ENCODE measurements at places on chromosomes 16 and 17.

- no peak for DNase-seq
These were observed 91.6 kb downstream of the CCT6B start for GRCh38 chr17:34869641-34870040.

- peak; percentile 57 for DNase-seq
These were observed 1.4 kb upstream of the TOB1 start for GRCh38 chr17:50867363-50868139.

GRCh38 chr17:77783991-77784820, 174.3 kb upstream of the TNRC6C start:
- peak; percentile 32 for DNase-seq

DNA sequence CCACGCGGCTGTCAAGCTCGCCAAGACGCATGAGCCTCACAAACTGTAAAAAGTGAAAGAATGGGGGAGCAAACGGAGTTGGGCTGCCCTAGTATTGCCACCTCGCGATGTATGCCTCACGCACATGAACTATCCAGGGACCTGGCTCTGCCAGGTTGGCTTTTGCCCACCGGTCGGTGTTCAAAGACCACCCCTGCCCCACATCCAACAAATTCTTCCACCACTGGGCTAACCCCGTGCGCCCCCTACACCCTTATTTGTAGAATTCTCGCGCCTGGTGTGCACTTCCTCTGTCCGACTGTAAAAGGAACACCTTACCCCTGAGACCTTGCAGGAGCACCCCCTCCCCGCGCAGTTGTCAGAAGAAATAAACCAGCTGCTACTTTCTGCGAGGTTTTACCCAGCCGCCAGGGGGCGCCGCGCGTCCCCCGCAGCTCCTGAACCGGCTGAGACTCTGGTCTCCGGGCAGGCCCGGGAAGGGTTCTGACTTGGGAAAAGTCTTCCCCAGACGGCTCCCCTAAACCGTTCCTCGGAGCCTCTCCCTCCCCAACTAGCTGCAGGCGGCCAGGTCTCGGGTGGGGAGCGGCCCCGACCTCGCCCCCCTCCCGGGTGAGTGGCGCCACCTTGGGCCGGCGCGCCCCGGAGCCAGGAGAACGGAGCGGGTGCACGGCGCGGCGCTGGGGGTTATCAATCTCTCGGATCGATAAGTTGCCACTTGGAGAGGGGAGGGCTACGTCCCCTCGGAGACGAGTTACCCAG, 1.7 kb upstream of the ZNF423 start:
- no peak for DNase-seq

GRCh38 chr17:20234276-20234675, 225.1 kb downstream of the SPECC1 start:
- DNase-seq: peak; percentile 42

DNA sequence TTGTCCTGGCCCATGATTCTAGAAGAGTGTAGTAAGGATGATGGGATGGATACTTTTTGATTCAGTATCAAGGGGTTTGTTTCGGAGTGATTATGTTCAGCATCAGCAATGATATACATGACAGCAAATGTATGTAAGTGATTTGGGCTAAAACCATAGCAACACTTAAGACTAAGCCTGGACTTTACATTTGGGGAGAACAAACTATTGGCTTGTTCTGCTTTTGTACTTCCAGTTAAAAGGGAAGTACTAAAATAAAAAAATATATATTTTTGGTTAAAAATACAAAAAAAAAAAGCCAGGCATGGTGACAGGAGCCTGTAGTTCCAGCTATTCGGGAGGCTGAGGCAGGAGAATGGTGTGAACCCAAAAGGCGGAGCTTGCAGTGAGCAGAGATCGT, 20.5 kb upstream of the DHX8 start:
- DNase-seq: no peak

GRCh38 chr17:62661337-62661736, 33.9 kb downstream of the MRC2 start:
- DNase-seq: no peak

- no peak for DNase-seq
These were observed 29.8 kb downstream of the PRSS54 start for GRCh38 chr16:58264961-58265479.

- DNase-seq: no peak
These were observed 111.4 kb downstream of the PRKCA start for GRCh38 chr17:66413559-66414520.

DNA sequence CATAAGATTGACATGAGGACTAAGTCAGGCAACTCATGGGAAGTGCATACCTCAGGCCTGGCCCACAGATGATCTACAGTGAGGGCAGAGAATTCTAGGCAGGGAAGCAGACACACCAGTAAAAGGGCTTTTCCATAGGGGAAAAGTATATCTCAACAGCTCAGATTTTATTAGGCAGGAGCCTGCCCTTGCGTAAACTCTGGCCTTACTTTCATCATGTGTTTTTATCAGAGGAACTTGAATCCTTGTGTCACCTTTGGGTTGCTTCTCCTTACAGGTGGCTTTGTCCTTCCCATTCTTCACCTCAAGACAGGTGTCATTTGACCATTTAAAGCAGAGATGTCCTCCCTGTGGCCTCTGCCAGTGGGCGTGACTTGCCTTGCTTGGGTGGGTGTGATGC, 138.1 kb downstream of the MSI2 start:
- DNase-seq: no peak

DNA sequence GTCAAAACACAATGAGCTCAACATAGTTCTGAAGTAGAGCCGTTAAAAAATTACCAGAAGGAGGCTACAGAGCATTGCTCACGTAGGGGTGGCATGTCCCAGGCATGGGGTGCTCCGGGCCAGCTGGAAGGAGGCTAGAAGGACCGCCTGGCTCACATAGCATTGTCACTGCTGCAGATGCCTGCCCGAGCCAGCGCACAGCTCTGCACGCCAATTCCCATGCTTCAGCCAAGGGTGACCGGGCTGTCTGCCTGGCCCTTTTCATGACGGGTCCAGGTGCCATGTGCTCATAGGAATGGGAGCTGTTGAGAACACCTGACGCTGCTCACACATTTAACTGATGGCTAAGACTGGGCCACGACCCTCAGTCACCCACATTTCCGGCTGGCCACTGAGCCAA, 228.9 kb upstream of the FOXF1 start:
- no peak for DNase-seq

DNA sequence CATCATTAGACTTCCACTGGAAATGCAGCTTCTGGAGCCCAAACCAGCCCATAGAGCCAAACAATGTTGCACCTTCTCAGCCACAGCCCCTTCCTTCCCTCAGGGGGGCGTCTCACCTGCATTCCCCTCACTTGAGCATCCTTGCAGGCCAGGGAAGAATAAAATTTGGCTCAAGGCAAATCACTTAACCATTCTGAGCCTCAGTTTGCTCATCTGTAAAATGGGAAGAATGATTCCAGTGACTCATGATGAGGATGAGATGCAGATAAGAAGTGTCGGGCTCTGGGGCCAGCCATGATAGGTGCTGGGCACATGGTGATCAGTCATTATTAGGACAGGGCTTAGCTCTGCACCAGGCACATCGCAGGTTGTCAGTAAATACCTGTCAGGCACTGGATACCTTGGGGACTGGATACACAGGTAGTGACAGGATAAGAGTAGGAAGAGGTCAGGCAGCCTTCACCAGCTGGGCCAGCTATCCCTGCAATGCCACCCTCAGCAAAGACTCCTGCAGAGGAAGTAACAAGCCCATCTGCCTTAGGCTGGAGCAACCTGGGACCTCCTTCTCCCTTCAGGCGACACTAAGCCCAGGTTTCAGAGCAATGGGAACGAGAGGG, 208.0 kb upstream of the TNRC6C start:
- DNase-seq: no peak

DNA sequence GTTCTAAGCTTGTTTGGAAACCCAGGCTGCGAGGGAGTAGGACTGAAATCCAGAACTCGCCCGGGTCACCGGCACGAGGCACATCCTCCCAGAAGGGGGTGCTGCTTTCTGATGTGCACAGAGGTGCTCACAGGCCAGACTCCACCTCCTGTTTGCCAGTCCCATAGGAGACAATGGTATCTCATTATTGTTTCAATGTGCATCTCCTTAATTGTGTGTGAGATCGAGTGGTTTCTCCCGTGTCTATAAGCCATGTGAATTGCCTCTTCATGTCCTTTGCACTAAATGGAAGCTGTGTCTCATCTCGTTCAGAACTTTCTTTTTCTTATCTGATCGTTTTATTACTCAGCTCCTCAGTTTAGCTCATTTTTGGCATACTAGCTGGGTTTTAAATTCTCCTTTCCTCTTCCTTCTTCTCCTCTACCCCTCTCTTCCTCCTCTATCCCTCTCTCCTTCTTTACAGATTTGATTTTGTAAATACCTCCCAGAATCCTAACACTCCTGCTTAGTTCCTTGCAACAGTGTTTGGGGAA, 32.1 kb upstream of the PRKCB start:
- DNase-seq: peak; percentile 39

DNA sequence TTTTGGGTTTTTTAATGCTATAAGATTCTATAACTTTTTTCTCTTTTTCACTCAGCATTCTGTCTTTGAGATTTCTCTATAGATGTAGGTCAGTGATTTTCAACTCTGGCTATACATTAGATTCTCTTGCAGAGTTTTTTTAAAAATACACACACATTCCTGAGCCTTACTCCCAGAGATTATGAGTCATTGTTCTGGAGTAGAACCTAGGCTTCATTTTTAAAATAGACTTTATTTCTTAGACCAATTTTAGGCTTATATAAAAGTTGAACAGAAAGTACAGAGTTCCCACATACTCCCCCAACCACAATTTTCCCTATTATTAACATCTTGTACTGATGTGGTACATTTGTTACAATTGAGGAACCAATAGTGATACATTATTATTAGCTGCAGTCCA, 63.3 kb downstream of the CYB561 start:
- DNase-seq: no peak

- DNase-seq: peak; percentile 56
These were observed 5.4 kb downstream of the PGS1 start for GRCh38 chr17:78383725-78384471.

- DNase-seq: no peak
These were observed 42.2 kb downstream of the TENT4B start for GRCh38 chr16:50195276-50195675.

DNA sequence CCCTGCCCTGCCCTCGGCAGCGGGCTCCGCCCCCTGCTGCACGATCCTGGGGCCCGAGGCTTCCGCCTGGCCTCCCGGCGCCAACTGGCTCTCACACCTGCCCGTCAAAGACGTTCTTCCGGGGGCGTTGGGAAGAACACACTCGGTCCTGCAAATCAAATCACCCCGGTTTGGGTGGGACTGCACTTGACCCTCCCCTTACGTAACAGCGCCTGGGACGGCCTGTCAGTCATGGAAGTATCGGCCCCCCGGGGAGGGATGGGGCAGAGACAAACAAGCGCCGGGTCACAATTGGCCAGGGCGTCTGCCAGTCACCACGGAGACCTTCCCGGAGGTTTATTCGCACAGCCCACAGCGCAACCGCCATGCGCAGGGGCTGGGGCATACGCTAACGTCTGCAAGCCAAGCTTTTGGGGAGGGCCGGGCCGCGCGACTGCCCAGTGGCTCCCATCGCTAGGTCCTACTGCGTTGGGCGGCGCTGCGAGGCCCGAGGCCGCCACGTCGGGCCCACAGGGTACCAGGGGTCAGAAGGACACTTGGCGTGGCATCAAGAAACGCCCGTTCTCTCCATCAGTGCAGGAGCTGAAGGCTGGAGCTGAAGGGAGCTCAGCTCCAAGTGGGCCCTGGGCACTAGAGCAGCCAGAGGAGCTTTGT, 388 bp upstream of the AKTIP start:
- peak; percentile 97 for DNase-seq

All from stimulated activated CD8-positive, alpha-beta memory T cell treated with anti-CD3 and anti-CD28 coated beads, Interleukin-2, amount 100 ng/mL, for 48 hours (primary cell).